ENCODE measurements at places on chromosomes 6 and 20.

DNA sequence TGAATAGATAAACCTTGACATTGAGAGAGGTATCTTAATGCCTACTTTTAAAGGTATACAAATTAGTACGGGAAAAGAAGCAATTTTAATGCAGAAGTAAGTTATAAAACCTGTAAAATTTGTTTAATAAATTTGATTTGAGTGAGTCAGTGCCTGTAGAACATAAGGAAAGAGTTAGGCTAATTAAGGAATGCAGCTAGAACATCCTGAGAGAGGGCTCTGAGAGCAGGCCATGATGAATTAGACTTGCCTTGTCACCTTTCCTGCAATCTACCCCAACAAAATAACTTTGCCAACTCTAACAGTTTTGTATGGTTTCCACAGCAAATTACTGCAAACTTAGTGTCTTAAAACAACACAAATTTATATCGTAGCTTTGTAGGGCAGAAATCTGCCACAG is 700.8 kb downstream of the RFPL4B start:
- no peaks in the 10 kb centered on the region for H3K27me3 ChIP-seq
- no peak for DNase-seq
- H3K36me3 ChIP-seq: no peaks in the 10 kb centered on the region
- no peak overlapping the region for H3K4me3 ChIP-seq
- H3K27ac ChIP-seq: no peak overlapping the region
- no peaks in the 10 kb centered on the region for H3K4me1 ChIP-seq

DNA sequence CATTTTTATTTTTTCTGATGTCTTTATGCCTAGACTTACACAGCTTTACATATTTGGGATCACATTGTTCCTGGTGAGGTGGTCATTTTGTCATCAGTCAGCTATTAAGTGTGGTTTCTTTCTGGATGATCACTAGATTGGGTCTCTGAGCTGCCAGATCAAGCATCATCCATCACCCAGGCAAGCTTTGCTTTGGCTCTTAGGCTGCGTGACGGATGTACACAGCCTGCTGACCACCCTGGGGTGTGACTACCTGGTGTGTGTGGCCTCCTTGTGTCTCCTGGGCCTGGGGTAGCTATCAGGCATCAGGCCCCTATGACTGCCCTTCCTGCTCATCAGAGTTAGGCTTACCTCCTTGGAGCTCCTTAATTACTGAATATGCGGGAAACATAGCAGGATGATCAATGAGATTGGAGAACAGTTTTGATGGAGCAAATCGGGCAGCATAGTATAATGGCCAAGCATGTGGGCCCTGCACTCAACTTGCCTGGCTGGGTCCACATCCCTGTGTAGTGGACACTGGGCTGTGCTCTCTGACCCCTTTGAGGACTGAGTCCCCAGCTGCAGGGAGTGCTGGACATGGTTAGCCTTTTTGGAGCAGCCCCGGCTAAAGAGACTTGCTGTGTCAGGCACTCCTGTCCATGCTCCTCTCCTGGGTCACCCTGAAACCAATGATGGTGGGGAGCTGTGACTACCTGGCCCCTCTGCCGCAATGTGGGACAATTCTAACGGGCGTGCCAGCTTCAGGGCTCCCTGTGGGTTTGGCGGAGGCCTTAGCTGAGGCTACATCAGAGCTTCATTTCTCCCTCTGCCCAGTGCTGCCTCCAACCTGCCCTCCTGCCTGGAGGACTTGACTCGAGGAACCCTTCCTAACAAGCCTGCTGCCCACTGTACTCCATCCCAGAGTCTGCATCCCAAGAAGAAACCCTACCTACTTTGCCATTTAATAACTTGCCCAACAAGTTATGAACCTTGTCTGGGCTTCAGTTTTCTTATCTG is 8.2 kb downstream of the DAAM2 start:
- H3K4me1 ChIP-seq: no peaks in the 10 kb centered on the region
- H3K36me3 ChIP-seq: no peaks in the 10 kb centered on the region
- H3K4me3 ChIP-seq: no peak overlapping the region
- no peak for DNase-seq

- H3K4me3 ChIP-seq: no peak overlapping the region
- no peaks in the 10 kb centered on the region for H3K4me1 ChIP-seq
- no peak overlapping the region for H3K27ac ChIP-seq
- DNase-seq: no peak
- peaks cover 7% of the 10 kb centered on the region for H3K27me3 ChIP-seq
These were observed 36.9 kb upstream of the LAMA4 start for GRCh38 chr6:112291161-112291762.

- H3K4me1 ChIP-seq: no peaks in the 10 kb centered on the region
- no peak for DNase-seq
- H3K27ac ChIP-seq: no peak overlapping the region
- no peaks in the 10 kb centered on the region for H3K36me3 ChIP-seq
These were observed 146.9 kb downstream of the MACROD2 start for GRCh38 chr20:14142171-14142570.

DNA sequence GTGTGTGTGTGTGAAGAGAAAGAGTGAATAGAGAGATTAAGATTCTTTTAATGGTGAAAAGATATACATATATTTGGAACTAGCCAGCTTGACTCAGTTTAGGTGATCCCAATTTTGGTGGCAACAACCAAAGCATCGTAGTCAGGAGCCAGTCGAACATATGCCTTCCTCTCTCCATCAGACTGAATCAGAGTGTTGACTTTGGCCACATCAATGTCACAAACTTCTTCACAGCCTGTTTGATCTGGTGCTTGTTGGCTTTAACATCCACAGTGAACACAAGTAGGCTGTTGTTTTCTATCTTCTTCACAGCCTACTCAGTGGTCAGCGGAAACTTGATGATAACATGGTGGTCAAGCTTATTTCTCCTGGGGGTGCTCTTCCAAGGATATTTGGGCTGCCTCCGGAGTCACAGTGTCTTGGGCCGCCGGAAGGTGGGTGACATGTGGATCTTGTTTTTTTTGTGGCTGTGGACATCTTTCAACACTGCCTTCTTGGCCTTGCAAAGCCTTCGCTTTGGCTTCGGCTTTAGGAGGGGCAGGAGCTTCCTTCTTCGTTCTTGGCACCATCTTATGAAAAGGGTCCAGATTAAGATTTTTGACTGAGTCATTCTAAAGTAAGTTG is 3.4 kb downstream of the HLA-F start:
- no peaks in the 10 kb centered on the region for H3K27me3 ChIP-seq
- H3K36me3 ChIP-seq: peaks cover 56% of the 10 kb centered on the region
- peaks cover 62% of the 10 kb centered on the region for H3K4me1 ChIP-seq

DNA sequence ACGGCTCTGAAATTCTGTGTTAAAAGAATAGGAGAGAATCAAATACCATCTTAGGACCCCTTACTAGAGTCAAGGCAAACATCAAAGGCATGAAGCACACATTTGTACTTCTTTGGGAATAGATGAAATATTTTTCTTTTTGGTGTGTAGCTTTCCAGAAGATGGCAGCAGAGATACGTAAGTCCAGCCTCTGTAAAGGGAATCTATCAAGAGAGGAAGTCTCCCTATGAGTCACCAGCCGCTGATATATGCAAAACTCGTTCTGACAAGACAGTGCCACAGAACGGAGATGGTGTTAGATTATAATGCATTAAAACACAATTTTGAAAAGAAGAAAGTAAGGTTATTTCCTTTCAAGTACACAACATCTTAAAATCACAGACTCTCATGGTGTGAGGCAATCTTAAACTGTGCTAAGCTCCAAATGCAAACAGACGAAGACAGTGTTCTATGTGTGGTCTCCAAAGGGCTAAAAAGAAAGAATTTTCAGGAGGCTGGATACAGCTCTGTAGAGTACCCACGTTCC is 120.0 kb upstream of the AGPAT4 start:
- no peaks in the 10 kb centered on the region for H3K36me3 ChIP-seq
- DNase-seq: no peak
- no peak overlapping the region for H3K4me3 ChIP-seq
- peaks cover 5% of the 10 kb centered on the region for H3K4me1 ChIP-seq

- H3K36me3 ChIP-seq: peaks cover 39% of the 10 kb centered on the region
- no peak overlapping the region for H3K4me3 ChIP-seq
- H3K27ac ChIP-seq: no peak overlapping the region
- DNase-seq: no peak
These were observed 41.0 kb downstream of the SNX14 start for GRCh38 chr6:85552652-85553051.

- H3K4me1 ChIP-seq: peaks cover 8% of the 10 kb centered on the region
- no peaks in the 10 kb centered on the region for H3K36me3 ChIP-seq
- H3K4me3 ChIP-seq: no peak overlapping the region
These were observed 35.2 kb upstream of the MDFI start for GRCh38 chr6:41602864-41603608.

GRCh38 chr6:134510142-134510541 is 192.2 kb upstream of the SGK1 start:
- no peaks in the 10 kb centered on the region for H3K36me3 ChIP-seq
- no peaks in the 10 kb centered on the region for H3K27me3 ChIP-seq
- H3K27ac ChIP-seq: no peak overlapping the region

DNA sequence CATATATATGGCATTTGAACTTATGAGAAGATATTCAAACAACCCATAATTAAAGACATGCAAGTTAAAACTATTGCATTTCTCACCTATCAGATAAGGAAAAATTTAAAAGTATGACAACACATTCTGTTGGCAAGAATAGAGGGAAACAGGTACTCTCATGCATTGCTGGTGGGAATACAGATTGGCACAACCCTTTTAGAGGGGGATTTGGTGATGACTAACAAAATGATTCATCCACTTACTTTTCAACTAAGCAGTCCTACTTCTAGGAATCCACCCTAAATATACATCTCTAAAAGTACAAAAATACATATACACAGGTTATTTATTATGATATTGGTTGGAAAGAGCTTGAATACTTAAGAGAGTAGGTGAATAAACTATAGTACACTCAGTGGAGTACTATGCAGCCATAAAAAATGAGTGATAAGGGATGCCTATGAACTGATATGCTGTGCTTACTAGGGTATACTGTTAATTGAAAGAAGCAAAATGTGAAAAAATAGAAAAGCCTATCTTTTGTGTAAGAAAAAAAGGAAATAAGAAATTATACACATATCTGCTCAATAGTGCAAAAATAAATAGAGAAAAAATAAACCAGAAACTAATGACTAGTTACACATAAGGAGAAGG is 42.2 kb downstream of the ADAT2 start:
- H3K4me1 ChIP-seq: no peaks in the 10 kb centered on the region
- no peak for DNase-seq
- no peaks in the 10 kb centered on the region for H3K27me3 ChIP-seq

GRCh38 chr6:145137425-145137824 is 597.9 kb downstream of the EPM2A start:
- H3K27me3 ChIP-seq: peaks cover 3% of the 10 kb centered on the region
- no peak overlapping the region for H3K4me3 ChIP-seq
- H3K36me3 ChIP-seq: no peaks in the 10 kb centered on the region
- no peak overlapping the region for H3K27ac ChIP-seq
- no peaks in the 10 kb centered on the region for H3K4me1 ChIP-seq

DNA sequence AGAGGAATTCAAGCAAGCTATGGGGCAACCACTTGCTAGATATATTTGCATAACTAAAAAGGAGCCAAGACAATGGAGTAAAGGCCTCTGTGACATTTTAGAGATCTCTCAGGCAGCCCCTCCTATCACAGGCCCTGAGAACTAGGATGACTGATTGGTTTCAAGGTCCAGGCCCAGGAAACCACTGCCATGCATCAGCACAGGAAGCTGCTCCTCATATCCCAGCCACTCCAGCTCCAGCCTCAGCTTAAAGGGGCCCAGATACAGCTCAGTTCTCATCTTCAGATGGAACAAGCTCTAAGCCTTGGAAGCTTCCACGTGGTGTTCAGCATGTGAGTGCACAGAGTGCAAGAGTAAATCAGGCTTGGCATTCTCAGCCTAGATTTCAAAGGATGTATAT is 21.1 kb upstream of the THBS2 start:
- H3K36me3 ChIP-seq: no peaks in the 10 kb centered on the region
- no peak for DNase-seq
- no peaks in the 10 kb centered on the region for H3K27me3 ChIP-seq
- no peaks in the 10 kb centered on the region for H3K4me1 ChIP-seq

DNA sequence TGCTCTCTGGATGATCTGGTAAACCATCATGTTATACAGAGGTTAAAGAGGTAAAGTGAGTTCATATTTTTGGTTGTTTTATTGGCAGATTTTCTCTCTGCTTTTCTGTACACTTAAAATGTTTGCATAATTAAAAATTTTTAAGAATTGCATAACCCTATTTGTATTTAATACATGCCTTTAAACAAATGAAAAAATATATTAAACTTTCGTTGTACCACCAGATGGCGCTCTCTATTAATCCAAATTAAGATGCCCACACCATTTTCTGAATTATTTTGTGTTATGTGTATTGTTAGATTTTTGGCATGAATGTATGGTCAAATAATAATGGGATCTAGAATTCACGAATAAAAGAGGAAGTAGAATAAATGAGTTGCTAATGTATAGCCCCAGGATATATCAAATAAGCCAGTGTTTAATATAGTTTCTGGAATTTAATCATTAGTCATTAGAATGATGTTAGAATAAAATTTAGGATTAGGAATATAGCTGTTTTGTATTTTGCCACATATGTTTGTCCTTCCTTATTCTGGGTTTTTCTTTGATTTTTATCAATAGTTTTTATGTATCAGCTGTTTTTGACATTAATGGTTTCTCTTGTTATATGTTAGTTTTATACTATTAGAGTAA is 38.9 kb downstream of the SMAP1 start:
- no peak overlapping the region for H3K4me3 ChIP-seq
- DNase-seq: peak; percentile 63
- no peak overlapping the region for H3K27ac ChIP-seq

DNA sequence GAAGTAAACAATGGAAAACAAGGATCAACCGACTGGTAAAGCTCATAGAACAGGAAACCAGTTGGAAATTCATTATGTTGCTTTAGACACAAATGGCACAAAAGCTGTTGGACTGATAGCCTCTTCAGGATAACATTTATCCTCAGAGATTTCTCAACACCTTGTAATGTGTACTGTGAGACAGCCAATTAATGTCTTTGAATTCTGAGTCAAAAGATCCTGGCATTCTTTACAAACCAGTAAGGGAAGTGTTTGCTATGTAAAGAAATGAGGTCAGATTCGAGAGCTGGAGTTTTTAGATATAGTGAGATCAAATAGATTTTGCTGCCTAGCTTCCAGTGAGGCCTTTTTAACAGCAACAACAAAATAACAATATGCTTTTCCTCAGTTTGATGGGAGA is 439.2 kb downstream of the C6orf118 start:
- no peaks in the 10 kb centered on the region for H3K27me3 ChIP-seq
- H3K4me3 ChIP-seq: no peak overlapping the region

DNA sequence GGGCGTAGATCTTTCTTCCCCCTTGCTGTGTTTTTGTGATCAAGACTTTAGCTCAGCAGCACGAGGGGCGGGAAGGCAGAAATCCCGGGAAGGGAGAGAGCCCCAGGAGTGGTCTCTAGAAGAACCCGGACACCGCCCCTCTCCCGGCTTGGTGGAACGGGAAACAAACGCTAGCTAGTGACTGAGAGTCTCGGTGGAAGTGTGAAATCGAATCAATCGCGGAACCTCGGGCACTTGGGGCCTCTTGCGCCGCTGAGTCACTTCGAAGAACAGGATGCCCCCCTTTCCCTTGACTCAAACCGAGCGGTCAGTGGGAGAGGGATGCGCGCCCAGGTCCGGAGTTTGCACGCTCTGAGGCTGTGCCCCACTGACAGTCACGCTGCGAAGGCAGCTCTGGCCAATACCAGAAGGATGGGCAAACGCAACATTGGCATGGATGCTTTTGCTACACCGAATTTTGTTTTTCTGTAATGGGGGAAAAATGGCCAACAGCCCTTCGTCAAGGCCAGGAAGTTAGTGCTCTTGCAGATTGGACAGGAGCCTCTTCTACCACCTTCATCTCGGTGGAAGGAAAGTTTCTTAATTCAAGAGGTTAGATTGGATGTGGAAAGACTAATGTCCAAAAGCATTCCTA is 1.6 kb upstream of the OLIG3 start:
- no peaks in the 10 kb centered on the region for H3K36me3 ChIP-seq
- DNase-seq: no peak
- H3K27me3 ChIP-seq: peaks cover 95% of the 10 kb centered on the region
- H3K27ac ChIP-seq: no peak overlapping the region
- H3K4me1 ChIP-seq: peaks cover 61% of the 10 kb centered on the region

Data from CD4-positive, alpha-beta T cell (primary cell).